ENCODE measurements at places on chromosomes 12 and 14.

DNA sequence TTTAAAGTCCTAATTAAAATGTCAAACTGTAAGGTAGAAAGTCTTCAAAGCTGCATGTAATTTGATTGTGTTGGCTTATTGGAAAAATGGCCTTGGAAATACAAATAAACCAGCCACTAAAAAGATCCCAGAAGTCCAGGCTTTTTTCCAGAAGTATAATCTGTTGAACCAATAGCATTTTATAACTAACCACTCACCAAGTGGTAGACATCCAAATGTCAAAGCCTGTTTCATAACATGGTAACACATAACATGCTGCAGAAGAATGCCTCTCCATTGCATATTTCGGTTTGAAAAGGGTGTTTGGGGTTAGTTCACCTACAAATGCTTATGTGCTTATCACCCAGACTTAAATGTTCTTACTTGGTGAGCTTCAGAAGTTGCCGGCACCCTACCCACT lies 183.7 kb upstream of the DIO2 start:
- DNase-seq = no peak

DNA sequence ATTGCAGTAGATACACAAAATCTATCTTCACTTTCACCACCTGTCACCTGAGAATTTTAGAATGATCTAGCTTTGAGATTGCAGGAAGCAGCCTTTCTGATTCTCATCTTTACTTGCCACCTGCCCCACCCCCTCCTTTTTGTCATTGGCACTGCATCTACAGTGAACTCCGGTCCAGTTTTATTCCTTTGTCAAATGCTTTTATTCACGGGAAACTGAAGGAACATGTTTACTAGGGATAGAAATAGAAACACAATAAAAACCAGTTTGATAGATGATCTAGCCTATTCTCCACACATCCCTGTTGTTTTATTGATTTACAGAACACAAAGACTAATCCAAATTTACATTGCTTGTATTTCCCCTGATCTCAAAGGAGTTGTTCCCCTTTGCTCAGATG lies 471.7 kb upstream of the STXBP6 start:
- DNase-seq = no peak

GRCh38 chr12:54784115-54784514 lies 70.2 kb upstream of the MUCL1 start:
- no peak for DNase-seq

- no peak for DNase-seq
These were observed 31.5 kb upstream of the KRR1 start for GRCh38 chr12:75542942-75543341.

DNA sequence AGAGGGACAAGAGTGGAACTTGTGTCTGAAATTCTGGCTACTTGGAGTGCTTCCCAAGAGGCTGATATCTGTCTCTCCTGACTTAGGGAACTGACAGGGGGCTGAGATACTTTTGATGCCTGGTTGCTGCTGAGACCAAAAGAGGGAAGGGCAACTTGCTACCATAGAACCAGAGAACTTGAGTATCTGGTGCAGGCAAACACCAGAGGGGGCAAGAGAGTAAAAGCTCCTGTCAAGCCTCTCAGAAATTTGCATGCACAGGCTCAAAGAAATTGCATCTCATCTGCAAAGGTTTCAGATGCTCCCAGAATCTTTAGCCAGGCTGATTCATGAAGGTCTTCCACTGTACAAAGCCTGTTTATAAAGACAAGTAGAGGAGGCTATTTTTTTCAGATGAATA lies 391.3 kb upstream of the FOXG1 start:
- no peak for DNase-seq

- DNase-seq = no peak
These were observed 380.5 kb upstream of the GARIN6 start for GRCh38 chr12:99267038-99267437.

DNA sequence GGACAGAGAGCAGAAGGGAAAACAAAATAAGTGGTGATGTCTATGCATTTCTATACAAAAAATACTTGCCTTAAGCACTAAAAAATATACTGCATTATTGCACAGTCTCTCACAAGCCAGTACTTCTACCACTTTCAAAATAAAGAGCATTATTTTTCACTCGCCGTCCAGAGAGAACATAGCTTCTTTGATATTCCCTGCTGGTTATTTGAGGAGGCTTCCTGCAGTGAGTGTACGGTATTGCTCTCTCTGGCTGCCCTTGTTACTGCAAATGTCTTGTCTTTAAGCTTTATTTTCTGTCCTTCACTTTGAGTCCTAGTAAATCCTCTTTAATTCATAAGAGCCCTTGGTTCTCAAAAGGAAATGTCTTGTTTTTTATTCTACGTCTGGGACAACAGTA lies 81.1 kb downstream of the EML1 start:
- DNase-seq = no peak

DNA sequence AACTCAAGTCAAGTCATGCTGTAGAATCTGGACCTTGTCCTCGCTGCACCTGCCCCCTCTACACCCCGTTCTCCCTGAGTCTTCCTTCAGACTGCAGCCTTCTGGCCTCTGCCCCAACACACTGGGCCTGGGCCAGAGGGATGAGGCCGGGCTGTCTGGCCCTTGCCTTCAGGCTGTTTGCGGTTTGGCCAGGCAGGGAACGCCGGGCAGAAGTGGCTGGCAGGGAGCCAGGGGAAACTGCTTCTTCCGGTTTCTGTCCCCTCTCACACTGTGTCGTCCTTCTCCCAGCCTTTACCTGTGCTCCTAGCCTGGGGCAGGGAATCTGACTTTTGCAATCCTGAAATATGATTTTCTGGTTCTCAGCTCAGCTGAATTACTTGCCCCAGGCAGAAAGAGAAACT lies 13.5 kb downstream of the DGLUCY start:
- no peak for DNase-seq

DNA sequence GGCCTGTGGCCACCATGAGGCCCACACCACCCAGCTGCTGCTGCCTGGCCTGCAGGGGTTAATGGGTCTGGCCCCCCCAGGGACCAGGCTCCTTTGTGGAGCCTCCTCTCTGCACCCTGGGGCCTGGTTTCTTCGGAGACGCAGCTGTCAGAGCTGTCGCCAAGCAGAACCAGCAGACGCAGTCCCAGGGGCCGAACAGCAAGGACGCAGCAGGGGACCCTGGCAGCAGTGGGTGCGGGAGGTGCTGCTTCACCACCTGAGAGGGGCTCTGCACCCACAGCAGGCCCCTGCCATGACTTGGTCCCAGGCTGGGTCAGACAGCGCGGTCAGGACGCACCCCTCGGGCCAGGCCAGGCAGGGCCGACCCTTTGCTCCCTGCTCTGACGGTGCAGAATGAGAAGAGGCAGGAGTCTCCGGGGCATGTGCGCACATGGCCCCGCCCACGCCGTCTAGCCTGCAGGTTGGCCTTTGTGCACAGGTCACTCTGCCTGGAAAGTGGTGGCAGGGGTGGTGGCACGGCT lies 30.5 kb downstream of the JAG2 start:
- DNase-seq = no peak

DNA sequence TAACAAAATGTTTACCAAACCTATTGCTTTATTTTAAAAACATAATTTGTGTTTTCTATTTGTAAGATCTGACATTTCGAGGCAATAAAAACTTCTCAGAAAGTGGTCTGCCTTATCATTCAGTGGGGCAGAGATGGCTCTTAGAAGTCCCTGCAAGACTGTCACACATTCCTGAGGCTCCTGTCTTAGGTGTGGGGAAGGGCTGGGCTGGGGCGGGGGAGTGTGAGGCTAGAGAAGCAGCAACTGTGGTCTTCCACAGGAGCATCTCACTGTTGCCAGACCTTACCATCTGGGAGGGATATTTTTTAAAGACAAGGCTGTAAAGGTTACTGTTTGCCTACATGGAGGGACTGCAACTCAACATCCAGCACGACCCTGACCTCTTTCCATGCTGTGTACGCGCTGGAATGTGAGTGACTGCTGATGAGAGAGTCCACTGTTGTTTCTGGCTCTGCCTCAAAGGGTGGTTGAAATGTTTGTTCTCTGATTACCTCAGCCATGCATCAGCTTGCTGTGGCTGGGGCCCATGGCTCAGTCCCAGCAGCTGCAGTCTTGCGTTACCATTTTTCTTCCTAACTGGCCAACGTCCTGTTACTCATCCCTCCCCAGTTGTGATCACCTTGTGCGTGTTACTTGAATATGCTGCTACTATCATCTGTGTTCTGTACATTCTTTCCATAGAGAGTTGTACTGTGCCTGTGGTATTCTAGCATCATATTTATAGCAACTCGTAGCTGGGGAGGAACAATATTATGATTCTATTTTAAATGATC lies 12.4 kb downstream of the ERG28 start:
- DNase-seq = no peak
